ENCODE measurements at places on chromosomes 11 and 22. TPM values are rescaled to one million over a fixed set of nuclear protein-coding genes. Genes with fewer than 3 reads are reported as not detected.

DNA sequence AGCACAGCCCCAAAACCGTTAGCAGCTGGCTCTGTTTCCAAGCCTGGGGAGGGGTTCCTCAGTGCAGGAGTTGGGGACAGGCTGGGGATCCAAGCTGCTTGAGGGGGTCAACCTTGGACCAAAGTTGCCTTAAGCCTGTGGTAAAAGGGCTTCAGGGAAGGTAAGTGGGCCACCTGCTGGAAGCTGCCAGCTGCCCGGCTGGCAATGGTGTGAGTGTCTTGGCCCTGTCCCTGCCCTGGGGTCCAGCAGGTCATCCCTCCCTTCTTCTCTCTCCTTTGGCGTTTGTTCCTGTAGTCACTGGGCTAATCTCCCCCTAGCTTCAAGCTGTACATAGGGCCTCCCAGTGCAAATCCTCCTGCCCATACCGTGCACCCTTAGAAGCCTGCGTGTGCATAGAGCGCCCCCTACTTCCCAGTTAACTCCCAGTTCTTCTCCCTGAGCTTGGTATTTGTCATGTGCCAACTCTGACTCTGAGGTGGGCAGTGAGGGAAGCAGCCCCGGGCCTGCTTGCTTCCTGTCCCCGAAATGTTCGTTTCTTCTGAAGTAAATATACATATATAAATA, 4.4 kb downstream of the TMEM258 start:
- peaks cover 25% of the 10 kb centered on the region for H3K36me3 ChIP-seq
- H3K27ac ChIP-seq = no peak overlapping the region
- H3K4me3 ChIP-seq = no peak overlapping the region
- H3K4me1 ChIP-seq = peaks cover 12% of the 10 kb centered on the region

CCDC89 gene
- total RNA-seq = not detected

DNA sequence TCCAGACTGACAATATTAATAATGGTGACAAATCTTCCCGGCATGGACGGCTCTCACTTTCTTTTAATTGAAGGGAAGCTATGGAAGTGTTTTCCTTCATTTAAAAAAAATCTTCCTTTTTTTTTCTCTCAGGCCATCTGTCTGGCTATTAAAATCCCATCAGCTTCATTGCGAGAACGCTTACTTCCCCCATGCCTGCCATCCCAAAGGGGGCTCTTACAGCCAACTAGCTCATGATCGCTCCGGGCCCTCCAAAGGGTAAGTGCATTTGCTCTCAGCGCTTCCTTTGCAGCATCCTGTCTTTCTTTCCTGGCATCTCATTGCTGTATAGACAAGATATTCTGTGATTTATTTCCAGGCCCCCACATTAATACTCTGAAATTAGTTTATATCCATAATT, 20.7 kb downstream of the CACNG2 start:
- H3K36me3 ChIP-seq = no peaks in the 10 kb centered on the region
- DNase-seq = no peak
- no peaks in the 10 kb centered on the region for H3K4me1 ChIP-seq
- H3K4me3 ChIP-seq = no peak overlapping the region
- H3K27ac ChIP-seq = no peak overlapping the region

GRCh38 chr11:12125609-12126149, 15.3 kb downstream of the MICAL2 start:
- H3K36me3 ChIP-seq = peaks cover 1% of the 10 kb centered on the region
- H3K4me3 ChIP-seq = no peak overlapping the region
- H3K4me1 ChIP-seq = peaks cover 51% of the 10 kb centered on the region
- no peaks in the 10 kb centered on the region for H3K27me3 ChIP-seq

OR2AG2 gene
- total RNA-seq = 0.05 TPM

CLDN5 gene
- 0.21 TPM for total RNA-seq

APOL5 gene
- not detected for total RNA-seq

DNA sequence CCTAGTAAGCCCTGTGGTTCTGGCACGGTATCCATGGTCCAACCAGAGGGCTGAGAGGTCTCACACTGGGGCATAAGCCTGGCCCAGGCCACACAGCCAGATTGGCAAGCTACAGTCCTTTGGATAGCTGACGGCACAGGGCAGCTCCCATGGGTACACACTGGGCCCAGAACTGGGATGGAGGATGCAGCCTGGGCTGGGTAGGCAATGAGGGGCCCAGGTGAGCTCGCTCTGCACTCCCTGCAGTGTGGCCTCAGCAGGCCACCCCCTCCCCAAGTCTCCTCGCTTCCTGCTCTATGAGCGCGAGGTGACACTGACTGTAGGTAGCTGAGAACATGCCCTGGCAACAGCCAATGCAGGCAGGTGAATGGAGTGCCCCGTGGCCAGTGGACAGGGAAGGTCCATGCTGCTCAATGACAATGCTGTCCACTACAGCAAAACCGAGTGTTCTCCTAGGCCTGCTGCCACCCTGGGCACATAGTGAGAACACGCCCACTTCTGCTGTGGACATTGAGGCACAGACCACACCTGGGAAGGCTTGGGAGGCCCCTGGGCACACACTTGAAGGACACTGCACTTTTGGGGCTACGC, 3.8 kb downstream of the ARVCF start:
- peaks cover 11% of the 10 kb centered on the region for H3K27me3 ChIP-seq
- no peak overlapping the region for H3K4me3 ChIP-seq
- no peak for DNase-seq
- peaks cover 9% of the 10 kb centered on the region for H3K4me1 ChIP-seq

DNA sequence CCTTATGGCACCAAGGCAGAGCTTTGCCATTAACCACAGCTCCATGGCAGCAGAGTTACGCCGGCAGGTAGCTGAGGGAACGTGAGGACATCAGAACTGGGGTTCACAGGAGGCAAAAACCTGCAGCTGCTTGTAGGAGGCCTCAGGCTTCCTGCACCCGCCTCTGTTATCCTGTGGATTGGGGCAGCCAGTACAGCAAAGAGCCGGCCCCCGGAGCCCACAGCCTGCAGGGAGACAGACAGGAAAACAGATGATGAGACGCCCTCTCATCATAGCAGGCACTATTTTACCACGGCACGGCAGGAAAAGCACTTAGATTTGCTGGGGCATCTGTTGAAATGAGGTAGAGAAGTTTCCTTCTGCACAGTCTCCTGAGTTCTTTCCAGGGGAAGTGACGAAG, 870.3 kb downstream of the TBC1D22A start:
- peaks cover 21% of the 10 kb centered on the region for H3K27me3 ChIP-seq
- no peak overlapping the region for H3K27ac ChIP-seq
- no peaks in the 10 kb centered on the region for H3K4me1 ChIP-seq
- H3K36me3 ChIP-seq = no peaks in the 10 kb centered on the region
- no peak for DNase-seq

ASCL3 gene
- total RNA-seq = not detected

- no peak overlapping the region for H3K27ac ChIP-seq
- DNase-seq = no peak
- H3K4me1 ChIP-seq = no peaks in the 10 kb centered on the region
- no peak overlapping the region for H3K4me3 ChIP-seq
- H3K36me3 ChIP-seq = no peaks in the 10 kb centered on the region
- H3K27me3 ChIP-seq = no peaks in the 10 kb centered on the region
Observed at GRCh38 chr11:46865340-46865739, 19.3 kb upstream of the CKAP5 start.

GRCh38 chr11:93579187-93579751, 36.1 kb upstream of the SMCO4 start:
- H3K27ac ChIP-seq = no peak overlapping the region
- no peak overlapping the region for H3K4me3 ChIP-seq
- H3K4me1 ChIP-seq = no peaks in the 10 kb centered on the region
- no peak for DNase-seq
- H3K36me3 ChIP-seq = peaks cover 2% of the 10 kb centered on the region

DNA sequence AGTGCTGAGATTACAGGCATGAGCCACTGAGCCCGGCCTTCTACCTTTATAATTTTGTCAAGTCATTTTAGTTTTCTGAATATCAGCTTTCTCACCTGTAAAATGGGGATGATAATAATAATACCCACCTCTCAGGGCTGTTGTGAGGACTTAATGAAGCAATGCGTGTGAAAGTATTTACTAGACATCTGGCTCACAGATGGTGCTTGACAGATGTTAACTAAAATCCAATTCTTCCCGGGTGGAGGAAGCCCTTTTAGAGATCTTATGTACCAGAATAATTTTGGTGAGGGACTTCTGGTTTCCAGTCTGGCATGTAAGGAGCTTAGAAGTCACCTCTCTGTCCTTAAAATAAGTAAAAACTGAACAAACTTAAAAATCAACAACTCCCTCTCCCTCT, 43.7 kb upstream of the NUP160 start:
- no peaks in the 10 kb centered on the region for H3K27me3 ChIP-seq
- no peaks in the 10 kb centered on the region for H3K36me3 ChIP-seq
- peaks cover 30% of the 10 kb centered on the region for H3K4me1 ChIP-seq
- H3K27ac ChIP-seq = no peak overlapping the region
- no peak for DNase-seq

NRGN gene
- 10.3 TPM for total RNA-seq

- no peak overlapping the region for H3K4me3 ChIP-seq
- no peaks in the 10 kb centered on the region for H3K36me3 ChIP-seq
- peak; percentile 5 for DNase-seq
Observed at GRCh38 chr22:32836280-32837123, 35.0 kb downstream of the TIMP3 start.

GRCh38 chr22:36756746-36757655, 18.9 kb downstream of the IFT27 start:
- H3K4me3 ChIP-seq = no peak overlapping the region
- no peaks in the 10 kb centered on the region for H3K36me3 ChIP-seq
- no peak overlapping the region for H3K27ac ChIP-seq
- no peak for DNase-seq

SHISA8 gene
- 1.7 TPM for total RNA-seq

LSP1 gene
- 42.9 TPM for total RNA-seq

TRIM49 gene
- not detected for total RNA-seq

DNA sequence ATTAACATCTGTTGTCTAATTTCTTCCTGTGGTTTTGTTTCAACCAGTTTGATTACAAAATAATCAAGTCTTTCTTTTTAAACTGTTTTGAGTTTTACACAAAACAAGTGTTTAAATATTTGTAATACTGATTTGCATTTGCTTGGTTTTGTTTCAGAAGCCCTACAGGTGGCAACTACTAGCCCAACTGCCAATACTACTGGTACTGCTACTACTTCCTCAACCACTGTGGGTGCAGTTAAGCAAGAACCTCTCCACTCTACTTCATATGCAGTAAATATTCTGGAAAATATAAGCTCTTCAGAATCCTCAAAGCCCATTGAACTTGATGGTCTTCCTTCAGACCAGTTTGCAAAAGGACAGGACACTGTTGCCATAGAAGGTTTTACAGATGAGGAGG, 61.1 kb downstream of the QSER1 start:
- no peaks in the 10 kb centered on the region for H3K4me1 ChIP-seq
- H3K36me3 ChIP-seq = peaks cover 2% of the 10 kb centered on the region
- H3K27ac ChIP-seq = no peak overlapping the region
- no peak for DNase-seq
- no peaks in the 10 kb centered on the region for H3K27me3 ChIP-seq

GRCh38 chr11:84383576-84383975, 1097.4 kb upstream of the CCDC90B start:
- DNase-seq = no peak
- H3K36me3 ChIP-seq = no peaks in the 10 kb centered on the region

GAB4 gene
- total RNA-seq = not detected

UPK3A gene
- not detected for total RNA-seq

GRCh38 chr22:20509344-20510047, 2.1 kb downstream of the MED15 start:
- peak overlapping the region; percentile 98 for H3K4me3 ChIP-seq
- H3K4me1 ChIP-seq = peaks cover 58% of the 10 kb centered on the region
- no peaks in the 10 kb centered on the region for H3K27me3 ChIP-seq
- peak; percentile 87 for DNase-seq
- H3K36me3 ChIP-seq = peaks cover 14% of the 10 kb centered on the region

DNA sequence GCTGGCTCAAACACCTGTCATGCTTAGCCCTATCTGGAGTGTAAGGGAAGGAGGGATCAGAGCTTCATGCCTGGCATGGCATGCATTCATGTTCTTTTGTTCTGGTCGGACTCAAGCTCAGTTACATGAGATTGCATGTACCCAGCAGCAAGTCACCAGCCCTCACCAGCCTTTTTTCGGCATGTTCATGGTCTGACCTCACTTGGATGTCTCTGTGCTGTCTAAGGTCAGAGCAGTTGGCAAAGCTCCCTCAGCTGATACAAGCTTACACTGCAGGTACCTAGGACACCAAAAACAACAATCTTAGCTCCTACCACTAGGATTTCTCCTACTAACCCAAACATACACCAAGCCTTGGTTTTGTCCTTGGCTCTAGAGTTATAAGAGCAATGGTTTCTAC, 152.6 kb downstream of the BARX2 start:
- no peak for DNase-seq
- H3K4me3 ChIP-seq = no peak overlapping the region
- H3K27me3 ChIP-seq = peaks cover 4% of the 10 kb centered on the region
- H3K36me3 ChIP-seq = peaks cover 3% of the 10 kb centered on the region

- no peak overlapping the region for H3K27ac ChIP-seq
- no peak for DNase-seq
- H3K4me1 ChIP-seq = no peaks in the 10 kb centered on the region
Observed at GRCh38 chr11:61935861-61936260, 14.3 kb upstream of the BEST1 start.
